Activated CD8-positive, alpha-beta memory T cell treated with anti-CD3 and anti-CD28 coated beads for 1 hour (primary cell): ENCODE measurements at places on chromosomes 1 and 21.
A peak's percentile ranks its signal among the peaks of the same experiment; 100 is the strongest.

DNA sequence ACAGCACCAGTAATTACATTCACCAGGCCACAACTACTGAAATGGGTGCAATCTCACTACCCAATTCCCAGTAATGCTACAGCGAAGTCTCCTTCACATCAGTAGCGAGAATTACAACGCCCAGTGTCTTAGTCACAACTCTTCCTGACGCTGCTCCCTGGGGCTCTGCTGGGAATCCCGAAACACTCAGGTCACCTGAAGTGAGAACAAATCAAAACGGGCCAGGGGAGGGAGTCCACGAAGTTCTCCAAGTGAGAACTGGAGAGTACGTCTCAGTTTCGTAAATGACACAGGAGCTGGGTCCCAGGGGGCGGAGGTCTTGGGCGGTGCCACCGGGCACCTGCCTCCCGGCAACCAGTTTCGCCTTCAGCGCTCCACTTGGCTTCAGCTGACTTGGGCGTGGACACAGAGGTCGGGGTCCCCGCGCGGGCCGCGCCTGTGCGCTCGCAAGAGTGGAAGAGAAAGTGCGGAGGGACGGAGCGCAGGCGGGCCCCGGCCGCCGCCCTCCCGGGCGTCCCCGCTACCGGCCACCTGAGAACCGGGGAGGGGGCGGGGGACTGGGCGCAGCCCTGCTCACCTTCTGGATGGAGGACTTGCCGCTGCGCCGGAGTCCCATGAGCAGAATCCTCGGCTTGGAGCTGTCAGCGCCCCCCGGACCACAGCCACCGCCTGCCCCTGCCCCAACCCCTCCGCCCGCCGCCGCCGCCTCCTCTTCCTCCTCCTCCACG lies 575 bp downstream of the RRAGC start:
- DNase-seq: peak; percentile 13

DNA sequence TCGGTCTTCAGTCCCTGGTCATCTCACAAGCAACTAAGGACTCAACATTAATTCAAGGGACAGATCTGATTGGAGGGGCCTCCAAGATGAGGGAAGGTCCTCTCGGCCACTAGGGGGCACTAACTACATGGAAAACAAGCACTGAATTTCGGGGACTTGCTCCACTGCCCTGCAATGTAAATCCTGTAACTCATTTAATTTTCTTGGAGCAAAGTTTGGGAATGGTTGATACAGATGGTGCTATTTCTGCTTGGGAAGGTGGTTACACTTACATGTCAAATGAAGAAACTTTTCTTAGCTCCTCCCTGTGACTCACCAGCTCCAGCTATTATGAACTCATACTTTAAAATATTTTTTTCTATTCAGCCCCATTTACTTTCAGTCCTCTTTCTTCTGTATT lies 97.4 kb upstream of the KCNJ15 start:
- no peak for DNase-seq

- no peak for DNase-seq
These were observed 14.1 kb downstream of the CR1L start for GRCh38 chr1:207658904-207659485.

GRCh38 chr1:36884801-36885200 lies 149.5 kb downstream of the GRIK3 start:
- no peak for DNase-seq

GRCh38 chr1:25088946-25089345 lies 143.4 kb downstream of the SYF2 start:
- DNase-seq: no peak

- no peak for DNase-seq
These were observed 458 bp upstream of the KRTAP10-4 start for GRCh38 chr21:44572959-44573583.

- no peak for DNase-seq
These were observed 16.1 kb upstream of the AQP10 start for GRCh38 chr1:154304664-154305337.

DNA sequence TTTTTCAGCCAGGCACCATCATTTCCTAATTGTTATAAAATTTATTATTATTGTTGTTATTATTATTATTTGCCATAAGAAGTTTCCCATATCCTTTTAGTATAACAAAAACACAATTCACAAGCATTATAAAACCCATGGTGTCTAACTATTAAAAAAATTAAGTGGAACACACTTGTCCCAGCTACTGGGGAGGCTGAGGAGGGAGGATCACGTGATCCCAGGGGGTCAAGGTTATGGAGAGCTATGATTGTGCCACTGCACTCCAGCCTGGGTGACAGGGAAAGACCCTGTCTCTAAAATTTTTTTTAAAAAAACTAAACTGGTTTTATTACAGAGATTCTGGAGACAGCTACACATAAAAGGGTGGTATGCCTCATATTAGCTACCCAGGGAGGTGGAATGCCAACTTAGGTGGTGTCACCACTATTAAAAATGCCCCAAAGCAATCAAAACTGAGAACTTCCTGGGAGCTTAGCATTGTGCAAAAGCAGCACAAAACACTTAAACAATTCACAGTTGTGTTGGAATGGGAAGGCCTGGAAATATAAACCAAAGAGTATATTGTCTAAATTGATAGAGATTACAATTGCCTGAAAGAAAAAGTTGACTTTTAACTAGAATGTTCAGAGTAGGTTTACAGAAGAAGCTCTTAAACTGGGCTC lies 8.7 kb upstream of the RGS4 start:
- DNase-seq: no peak
